ENCODE measurements at places on chromosomes 1 and 21.

DNA sequence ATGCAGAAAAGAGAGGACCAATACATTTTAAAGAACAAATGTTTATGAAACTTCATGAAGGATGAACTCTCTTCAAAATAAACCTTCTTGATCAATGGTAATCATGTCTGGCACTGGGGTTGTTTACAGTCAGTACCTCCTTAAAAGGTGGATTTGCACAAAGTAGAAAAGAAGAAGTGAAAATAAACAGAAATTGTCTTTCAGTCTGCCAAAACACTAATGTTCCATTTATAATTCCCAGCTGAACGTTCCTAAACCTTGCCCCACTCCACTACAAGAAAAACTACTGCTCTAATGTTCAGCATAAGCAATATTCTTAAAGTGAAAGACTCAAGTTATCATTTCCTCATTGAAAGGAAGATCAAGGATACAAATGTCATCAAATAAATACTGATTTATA lies 86.2 kb downstream of the EIF4G3 start:
- no peak for DNase-seq

- DNase-seq: no peak
Observed at GRCh38 chr1:58249737-58250586, 296.6 kb downstream of the OMA1 start.

DNA sequence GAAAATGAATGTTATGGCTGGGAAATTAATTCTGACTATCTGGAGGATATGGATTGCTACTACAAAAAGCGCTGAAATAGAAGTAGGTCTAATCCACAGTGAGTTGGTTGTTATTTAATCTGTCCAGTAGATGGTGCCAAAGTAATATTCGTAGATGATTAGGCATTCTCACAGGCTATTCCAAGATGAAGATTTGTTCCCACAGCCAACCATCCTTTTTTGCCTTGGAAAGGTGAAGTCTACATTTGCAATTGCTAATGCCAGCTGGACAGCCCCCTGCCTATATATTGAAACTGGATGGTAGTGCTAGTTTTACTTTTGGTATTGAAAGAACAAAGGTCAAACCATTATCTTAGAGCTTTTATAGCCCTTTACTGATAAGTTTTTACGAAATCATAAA lies 43.8 kb downstream of the RBM11 start:
- no peak for DNase-seq

DNA sequence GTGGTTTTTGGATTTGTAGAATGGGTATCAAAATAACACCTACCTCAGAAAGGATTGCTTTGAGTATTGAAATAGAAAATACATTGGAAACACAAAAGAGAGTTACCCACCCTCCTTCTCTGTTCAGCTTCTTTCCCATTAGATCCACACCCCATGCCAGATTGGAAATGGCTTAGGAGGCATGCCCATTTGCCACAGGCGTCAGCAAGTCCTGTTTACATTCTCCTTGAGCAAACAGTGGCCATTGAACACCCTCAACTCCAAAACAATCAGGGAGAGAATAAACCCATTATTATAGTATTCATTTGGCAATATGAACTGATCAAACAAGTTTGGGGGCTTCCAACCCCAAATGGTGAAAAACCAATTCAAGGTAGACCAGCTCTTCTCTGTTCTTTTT lies 2.4 kb downstream of the ELAPOR1 start:
- DNase-seq: no peak

- peak; percentile 5 for DNase-seq
Observed at GRCh38 chr1:184866991-184867788, 107.1 kb downstream of the NIBAN1 start.

DNA sequence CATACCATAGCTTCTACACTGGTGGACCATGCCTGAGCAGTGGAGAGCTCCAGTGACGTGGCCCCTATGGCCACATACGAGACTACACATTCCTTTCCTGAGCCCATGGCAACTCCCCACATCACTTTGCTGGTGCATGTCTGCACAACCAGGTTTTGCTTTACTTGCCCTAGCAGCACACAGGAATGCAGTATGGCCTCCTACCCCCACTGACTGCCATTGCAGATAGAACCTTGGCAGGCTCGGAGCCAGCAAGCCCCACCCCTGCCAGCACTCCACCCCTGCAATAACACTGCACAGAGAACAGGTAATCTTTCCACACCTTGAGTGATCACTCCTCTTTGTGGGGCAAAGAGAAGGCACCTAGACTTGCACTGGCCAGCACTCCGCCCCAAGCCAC lies 531.9 kb upstream of the CAMK1G start:
- DNase-seq: no peak

GRCh38 chr1:50419192-50419906 lies 3.9 kb downstream of the DMRTA2 start:
- no peak for DNase-seq

GRCh38 chr1:19547814-19548213 lies 62.5 kb upstream of the CAPZB start:
- no peak for DNase-seq

DNA sequence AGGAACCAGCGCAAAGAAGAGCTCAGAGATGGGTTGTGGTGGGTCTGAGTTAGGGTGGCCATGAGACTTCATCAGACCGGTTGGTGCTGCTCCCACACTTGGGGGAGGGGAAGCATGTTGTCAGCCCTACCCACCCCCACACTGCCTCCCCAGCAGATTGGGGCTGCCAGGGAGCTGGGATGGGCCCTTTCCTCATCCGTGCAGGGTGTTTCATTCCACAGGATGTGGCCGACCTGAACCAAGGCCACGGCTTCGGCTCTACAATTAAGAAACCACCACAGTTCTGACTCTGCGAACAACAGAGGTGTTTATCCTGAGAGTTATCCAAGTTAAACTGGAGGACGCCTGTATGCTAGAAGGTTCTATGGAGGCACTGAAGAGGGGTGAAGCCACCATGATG lies 171.2 kb downstream of the ETS2 start:
- no peak for DNase-seq

GRCh38 chr1:29269382-29269781 lies 33.1 kb downstream of the PTPRU start:
- DNase-seq: no peak

DNA sequence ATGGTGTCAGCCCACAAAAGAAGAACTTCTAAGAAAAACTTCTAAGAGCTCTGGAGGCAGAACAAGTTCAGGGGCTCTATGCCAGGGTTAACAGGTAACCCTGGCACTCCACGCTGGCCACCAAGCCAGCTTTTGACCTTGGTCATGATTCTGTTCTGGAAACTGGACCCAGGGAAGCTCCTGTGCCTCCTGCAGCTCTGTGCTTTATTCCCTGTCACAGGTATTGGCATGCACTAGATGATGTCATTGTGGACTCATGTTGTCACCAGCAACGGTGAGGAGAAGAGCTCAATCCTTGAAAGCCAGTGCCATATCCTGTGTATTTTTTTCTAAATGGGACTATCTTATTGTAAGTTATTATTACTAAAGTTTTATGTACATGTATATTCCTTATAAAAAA lies 56.7 kb upstream of the GCLM start:
- no peak for DNase-seq

DNA sequence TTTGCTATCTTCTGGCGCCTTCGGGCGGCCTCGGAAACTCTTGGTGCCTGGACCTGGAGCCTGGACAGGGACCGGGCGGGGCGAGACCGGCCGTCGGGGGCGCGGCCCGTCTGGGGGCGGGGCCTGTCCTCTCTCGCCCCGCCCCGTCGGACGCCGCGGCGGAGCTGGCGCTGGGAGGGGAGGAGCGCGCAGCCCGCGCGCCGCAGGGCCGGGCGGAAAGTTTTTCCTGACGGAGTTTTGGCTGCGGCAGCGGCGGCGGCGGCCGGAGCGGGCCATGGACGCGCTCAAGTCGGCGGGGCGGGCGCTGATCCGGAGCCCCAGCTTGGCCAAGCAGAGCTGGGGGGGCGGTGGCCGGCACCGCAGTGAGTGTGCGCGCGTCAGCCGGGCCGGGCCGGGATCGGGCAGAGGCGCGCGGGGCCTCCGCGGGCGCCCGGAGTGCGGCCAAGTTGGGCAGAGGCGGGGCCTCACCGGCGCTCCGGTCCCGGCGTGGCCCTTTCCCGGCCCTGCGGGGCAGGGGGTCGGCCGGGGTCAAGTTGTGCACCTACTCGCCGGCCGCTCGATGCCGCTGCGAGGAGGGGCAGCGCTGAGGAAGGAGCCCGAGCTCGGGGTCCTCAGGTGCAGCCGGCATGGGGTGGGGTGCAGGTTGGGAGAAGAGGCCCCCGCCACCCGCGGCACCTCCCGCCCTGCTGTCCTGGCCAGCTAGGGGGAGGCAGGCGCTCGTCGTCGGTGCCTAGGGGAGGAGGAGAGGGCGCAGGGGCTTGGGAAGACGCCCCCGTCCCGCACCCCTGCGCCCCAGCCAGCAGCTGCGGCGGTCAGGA lies at the start of gene LDLRAP1:
Gene LDLRAP1, plus strand, starts transcription at position 182 of the 818 bp plus-strand sequence. Its CDS starts 93 bp downstream, at position 275.
- DNase-seq: peak; percentile 53
